ENCODE measurements at places on chromosomes 1 and 21.

DNA sequence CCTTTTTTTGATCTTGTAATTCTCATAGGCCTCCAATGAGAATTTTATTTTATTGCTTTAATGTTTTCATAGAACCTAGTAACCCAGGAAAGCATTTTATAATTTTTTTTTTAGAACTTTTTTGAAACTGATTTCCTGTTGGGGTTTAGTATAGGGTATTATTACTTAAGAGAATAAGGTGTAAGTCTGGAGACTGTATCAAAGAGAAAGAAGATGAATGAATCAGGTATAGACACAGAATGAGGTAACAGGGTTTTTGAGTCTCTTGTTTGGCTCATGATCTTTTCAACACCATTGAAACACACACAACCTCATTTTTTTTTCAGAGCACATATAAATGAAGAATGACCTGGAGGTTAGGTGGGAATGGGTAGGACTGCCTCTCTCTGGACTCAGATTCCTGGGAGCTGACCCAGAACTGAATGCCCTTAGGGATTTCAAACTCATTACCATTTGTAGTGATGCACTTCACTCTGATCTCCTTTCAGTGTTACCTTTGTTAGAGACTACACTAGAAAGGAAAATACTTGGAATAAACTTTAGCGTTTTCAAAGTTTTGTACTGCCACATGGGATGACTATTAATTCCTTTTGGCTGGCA lies 51.0 kb downstream of the EPB41 start:
- DNase-seq, result no peak

- peak; percentile 73 for DNase-seq
These were observed at the start of gene PGBD5 for GRCh38 chr1:230426246-230427093. TSS of gene PGBD5 (minus strand) at chr1:230426332. CDS start at chr1:230425928, 404 bp downstream.

DNA sequence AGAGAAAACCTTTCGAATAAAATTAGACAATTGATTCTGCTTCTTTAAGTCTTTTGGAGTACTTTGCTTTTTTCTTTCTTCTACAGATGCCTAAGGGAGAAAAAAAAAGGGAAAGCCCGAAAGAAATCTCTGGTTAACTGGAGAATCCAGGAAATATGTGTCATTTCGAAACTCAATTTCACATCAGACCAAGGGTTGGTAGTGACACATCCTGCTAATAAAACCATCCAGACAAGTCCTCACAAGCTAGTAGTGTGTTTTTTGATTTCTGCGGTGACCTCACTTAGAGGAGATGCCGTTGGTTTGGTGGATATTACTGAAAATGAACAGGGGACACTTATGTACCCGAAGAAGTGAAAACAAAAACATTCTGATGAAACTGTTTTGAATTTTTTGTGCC lies 726.5 kb upstream of the ADAMTS5 start:
- DNase-seq, result no peak

DNA sequence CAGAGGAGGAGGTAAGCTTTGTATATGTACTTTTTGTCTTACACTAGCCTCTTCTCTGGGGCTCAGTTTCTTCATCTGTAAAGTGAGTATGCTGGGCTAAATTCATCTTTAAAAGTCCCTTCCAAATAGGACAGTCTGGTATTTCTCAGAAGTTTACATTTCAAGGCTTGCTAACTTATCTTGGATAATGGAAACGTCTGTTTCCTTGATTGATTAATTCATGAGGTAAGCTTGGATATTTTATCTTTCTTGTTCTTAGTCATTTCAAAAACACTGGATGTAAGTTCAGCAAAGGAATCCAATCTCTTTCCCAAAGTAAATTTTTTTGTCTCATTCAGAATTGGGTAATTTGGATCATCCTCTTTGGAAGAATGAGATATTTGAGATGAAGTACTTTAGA lies 111.0 kb downstream of the EDEM3 start:
- DNase-seq, result no peak

DNA sequence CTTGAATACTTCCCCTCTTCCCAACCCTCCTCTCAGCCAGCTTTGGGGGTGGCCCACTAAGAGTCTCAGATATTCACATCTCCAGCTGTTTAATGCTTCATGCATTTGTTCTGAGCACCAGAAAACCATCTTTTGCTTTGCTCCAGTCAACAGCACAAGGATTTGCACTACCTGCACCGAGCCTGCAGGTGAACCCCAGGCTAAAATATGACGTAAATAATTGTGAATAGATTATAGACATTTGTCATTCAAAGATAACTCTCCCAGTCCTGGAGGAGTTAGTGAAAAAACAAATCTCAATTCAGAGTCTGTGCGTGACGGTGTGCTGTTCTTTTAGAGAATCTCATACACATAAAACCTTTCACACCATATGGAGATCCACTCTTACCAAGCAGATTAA lies 7.4 kb downstream of the CD247 start:
- DNase-seq, result no peak

DNA sequence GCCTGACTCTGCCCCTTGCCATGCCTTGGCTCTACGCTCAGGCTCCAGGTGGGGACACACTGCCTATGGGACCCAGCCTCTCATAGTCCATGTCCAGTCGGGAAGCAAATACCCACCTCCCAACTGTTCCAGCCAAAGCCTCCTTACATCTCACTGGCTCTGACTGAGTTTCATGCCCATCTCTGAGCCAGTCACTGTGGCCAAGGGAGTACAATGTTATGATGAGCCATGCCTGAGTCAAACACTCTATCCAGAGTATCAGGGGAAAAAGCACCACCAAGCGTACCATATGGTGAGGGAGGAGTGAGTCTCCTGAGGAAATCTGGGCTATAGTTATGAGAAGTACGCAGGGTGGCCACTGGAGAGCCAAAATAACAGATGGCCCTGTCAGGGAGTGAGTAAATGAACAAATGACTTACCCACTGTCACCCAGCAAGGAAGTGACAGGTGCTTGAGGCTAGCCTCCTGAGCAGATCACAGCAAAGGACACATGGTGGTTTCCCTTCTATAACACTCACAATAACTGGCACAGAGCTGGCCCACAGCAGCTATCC lies 236.6 kb upstream of the GJB5 start:
- DNase-seq, result no peak

DNA sequence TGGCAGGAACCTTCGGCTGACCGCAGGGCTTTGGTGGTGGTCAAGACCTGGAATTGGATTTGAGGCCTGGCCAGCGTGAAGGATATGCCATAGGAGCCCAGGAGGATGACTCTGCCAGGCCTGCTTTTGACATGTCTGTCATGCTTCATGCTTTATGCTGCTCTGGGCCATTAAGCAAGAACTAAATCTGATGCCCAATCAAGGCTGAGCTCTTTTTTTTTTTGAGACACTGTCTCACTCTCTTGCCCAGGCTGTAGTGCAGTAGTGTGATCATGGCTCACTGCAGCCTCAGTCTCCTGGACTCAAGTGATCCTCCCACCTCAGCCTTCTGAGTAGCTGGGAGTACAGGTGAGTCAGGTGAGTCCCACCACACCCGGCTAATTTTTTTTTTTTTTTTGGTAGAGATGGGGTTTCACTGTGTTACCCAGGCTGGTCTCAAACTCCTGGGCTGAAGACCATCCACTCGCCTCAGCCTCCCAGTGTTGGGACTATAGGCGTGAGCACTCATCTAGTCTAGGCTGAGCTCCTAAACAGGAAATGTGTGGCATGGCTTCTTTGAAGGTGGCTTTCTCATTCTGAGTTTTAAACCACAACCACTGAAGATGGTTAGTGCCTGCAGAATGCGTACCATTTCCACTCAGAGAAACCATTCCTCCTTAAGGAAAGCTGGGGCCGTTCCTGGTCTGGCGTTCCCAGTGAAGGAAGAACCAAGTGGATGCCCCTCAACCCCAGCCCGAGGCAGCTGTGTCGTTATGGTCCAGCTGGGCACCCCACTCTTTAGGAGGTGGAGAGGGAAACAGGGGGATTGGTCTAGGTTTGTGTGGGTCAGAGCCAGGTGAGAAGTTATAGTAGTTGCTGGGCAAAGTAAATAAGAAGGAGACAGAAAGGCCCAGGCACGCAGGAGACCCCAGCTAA lies 34.2 kb upstream of the ATP5PO start:
- no peak for DNase-seq

DNA sequence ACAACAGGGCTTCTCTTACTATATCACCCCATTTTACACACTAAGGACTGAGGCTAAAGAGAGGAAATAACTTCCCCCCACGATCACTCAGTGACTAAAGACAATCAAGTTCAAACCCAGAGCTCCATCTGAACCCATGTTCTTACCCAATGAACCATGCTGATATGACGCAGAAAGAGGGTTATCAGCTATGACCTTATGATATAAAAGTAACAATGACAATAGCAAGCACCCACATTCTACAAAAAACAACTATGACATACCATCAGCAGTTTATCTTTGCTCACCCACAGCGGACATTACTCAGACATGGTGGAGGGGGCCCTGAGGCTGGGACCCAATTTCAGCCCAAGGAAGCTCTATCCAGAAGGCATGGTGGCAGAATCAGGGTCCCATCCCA lies 75.7 kb downstream of the PTPN14 start:
- DNase-seq, result no peak

GRCh38 chr1:3740042-3740441 lies 12.2 kb upstream of the CCDC27 start:
- no peak for DNase-seq

DNA sequence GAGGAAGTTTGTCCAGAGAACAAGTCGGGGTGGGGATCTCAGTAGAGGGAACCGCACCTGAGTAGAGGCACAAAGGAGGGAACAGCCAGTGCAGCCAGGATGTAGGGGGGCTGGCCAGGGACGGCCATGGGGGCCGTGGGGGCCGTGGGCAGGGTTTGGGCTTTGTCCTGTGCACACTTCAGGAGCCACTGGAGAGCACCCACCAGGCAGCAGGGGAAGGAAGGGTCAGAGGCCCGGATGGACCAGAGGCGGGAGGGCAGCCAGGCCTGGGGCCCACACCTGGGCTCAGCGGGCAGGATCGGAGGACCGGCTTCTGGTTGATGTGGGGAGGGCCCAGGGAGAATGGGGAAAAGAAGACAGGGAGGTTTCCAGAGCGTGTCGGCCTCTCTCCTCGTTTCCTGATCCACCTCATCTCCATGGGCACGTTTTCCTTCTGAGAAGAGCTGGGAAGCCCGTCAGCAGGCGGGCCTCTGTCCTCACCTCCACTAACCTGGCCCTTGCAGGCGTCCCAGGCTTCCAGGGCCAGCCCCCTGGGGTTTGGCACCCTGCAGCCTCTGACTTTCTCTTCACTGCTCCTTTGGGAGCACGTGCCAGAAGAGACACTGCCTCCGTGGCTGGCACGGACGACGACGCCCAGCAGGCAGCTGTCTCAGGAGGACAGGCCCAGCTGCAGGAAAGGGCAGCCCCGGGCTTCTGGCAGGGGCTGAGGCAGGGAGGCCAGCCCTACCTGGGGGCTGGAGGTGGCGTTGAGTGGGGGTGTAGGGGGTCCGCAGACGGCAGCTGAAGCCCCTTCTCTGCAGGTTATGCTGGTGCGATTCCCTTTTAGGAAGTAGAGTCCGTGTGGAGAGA lies 16.8 kb upstream of the PDXK start:
- no peak for DNase-seq

DNA sequence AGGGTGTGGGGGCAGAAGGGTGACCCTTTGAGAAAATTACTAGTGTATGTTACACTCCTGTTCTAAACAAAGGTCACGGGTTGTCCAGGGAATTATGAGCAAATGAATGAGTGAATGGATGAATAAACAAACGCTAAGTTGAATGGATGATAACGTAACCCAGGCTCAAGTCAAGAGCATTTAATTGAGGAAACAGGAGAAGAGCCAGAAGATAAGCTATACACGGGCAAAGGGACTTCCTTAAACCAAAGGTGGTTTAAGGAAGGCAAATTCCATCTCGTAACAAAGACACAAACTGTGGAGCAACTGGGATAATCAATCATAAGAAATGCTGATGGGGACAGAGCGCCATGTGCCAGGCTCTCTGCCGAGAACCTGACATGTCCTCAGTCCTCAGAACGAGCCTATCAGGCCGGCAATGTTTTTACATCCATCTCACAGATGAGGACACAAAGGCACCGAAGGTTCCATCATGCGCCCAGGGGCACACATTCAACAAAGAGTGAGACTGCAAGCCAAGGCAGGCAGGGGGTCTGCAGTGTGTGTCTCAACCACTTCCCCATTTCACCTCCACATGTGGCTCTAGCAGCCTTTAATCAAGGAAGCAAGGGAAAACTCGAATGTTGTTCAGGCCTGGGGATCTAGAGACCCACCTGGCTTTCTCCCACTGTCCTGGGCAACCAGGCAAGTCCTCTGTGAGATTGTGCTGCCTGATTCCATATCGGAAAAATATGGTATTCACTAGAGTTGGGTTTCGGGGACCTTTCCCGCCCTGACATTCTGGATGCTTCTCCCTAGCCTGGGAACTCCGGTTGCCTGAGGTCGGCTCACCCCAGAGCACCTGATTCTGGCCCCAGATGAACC lies 126.8 kb upstream of the EDN2 start:
- DNase-seq, result no peak

DNA sequence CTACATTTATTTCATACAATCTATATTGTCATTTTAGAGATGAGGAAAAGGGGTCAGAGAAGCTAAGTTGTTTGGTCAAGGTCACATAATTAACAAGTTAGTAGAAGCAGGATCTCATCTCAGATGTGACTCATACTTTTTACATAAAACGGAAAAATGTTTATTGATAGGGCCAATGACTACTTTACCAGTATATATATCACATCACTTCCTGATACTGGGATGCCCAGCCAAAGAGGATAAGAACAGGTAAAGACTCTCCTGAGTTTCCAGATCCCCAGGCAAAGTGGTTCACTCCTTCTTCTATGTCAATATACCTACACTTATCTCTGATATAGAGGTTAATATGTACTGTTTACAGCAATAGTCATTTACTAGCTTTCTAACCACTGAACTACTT lies 21.0 kb downstream of the YIPF1 start:
- no peak for DNase-seq

DNA sequence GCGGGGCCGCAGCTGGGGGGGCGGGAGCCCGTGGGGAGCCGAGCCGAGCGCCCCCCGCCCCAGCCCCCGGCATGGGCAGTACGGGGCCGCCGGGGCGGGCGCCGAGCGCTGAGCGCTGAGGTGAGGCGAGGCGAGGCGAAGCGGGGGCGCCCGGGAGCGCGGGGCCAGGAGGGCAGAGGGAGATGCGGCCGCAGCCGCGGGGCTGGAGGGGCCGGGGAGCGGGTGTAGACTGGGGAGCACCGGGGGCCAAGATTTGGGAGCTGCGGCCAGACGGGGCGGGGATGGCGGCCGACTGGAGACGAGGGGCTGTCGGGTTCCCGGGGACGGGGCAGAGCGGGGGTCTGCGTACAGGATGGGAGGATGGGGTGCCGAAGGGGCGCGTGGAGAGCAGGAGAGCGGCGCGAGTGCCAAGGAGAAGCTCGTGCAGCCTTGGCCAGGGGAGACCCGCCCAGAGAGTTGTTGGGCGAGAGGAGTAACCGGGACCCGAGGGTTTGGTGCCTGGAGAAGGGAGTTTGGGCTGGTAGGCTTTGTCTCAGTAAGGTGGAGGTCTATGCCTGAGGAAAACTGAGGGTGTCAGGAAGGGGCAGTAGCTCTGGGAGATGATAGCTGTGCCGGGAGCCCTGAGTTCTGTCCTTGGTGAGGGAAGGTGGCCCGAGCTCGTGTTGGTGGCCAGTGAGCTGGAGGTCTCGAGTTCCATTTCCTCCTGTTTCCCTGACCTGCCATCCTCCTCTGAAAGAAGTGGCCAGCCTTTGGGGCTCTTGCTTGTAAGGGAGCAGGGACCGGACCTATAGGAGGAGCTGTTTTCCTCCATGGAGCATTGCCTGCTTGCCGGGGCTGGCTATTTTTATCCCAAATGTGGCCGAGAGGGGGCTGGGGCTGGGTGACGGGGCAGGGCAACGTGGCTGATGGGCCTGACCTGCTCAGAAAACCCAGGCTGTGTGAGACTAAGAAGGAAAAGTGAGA lies 539 bp downstream of the ATP8B2 start:
- peak; percentile 39 for DNase-seq

- no peak for DNase-seq
These were observed 16.8 kb downstream of the EDN2 start for GRCh38 chr1:41467673-41468072.
